ENCODE measurements at places on chromosomes 1 and 21. TPM values are rescaled to one million over a fixed set of nuclear protein-coding genes. Genes with fewer than 3 reads are reported as not detected.

- DNase-seq, result no peak
These were observed 8.3 kb downstream of the GFI1 start for GRCh38 chr1:92478393-92478792.

DNA sequence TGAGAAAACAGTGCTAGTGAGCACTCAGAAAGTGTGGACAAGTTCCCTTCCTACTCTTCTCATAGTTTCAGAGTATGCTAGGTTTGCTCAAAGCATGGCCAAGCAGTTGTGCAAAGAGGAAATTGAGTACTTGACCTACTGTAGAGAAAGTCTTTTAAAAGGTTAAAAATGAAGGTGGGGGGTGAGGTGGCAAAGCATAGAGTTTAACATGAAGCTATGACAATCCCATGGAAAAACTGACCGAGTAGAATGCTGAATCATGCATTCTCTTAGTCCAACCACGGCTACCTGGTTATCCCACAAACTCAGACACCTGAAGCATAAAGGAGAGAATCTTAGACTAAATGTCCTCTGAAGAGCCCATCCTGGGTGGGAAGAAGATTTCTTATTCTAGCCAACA, 79.9 kb downstream of the PTPN14 start:
- DNase-seq, result no peak

ARMH1 gene
- total RNA-seq, result 3.3 TPM

FAM78B gene
- not detected for total RNA-seq
